Left renal cortex interstitium (tissue), 4 donors: ENCODE measurements at places on chromosomes 5 and 9.

DNA sequence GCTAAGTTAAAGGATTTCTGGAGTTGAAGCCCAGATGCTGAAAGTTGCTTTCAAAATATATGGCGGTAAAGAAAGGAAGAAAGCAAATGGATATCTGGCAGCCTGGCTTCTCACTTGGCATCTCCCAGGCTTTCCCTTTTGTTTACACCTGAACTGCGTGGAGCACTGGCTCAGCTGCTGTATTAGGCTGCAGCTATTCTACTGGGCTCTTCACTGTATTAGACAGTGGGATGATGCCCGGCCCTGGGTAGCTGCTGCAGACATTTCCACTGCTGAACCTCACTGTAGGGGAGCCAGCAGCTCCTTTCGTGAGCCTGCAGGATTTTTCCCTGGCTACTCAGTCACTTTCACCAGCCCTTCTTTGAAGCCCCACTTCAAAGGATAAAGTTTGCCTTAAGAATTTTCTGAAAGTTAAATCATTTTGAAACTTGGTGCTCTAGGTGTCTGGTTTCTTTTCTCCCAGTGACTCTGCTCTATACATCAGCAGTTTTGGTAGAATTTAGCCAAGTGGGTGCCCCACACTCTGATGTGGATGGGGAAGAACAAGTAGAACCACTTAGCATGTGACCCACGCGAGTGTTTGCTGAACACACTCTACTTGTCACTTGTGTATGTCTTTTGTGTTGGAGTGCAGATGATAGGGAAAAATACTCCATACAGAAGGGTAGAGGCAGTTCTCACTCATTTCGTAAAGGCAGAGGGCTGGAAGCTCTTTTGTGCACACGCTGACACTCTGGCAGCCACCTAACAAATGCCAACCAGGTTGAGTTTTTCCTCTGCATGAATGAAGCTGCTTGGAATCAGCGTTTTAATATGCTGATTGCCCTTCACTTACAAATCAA lies 49.9 kb downstream of the C9orf152 start:
- DNase-seq: no peak

- DNase-seq: no peak
Measured at GRCh38 chr9:4079906-4080305, 220.0 kb downstream of the GLIS3 start.

- DNase-seq: no peak
Measured at GRCh38 chr5:133423011-133423617, 189.2 kb downstream of the FSTL4 start.

- DNase-seq: no peak
Measured at GRCh38 chr9:113649054-113649453, 185.5 kb downstream of the RGS3 start.

- no peak for DNase-seq
Measured at GRCh38 chr9:33435821-33436277, 11.5 kb downstream of the AQP3 start.

DNA sequence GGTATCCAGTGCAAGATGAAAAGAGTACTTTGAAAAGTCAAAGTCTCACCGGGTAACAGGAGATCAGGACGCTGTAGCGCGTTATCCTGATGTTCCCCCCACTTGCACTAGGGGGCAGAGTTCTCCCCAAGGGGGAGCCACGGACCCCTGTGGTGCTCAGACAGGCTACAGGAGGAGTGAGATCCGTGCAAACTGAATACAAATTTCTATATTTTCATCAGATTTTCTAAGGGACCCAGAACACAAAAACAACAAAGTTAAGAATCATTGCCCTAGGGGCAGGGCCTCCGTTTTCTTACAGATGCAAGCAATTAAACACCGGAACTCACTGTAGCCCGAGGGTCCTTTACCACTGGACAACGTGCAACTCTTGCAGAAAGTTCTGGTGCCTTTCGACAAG lies 2.0 kb downstream of the MYO10 start:
- peak; percentile 76 for DNase-seq
